ENCODE measurements at places on chromosomes 4 and X.

DNA sequence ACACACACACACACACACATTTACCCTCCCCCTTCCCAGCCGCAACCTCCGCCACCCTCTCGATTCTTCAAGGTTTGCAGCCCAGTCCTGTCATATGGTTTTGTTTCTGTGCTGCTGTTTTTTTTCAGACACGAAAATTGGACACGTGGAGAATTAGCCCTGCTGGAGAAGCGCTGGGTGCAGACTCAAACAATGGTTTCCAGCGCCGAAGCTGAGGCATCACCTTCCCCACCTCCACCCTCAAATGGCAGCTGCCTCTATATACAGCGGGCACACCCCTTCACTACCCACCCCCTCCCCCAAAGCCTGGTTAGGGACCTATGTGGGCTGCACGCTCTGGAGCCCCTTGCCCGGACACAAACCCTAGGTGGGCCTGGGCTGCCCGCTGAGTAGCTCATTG, 87.9 kb downstream of the BCOR start:
- DNase-seq = no peak

DNA sequence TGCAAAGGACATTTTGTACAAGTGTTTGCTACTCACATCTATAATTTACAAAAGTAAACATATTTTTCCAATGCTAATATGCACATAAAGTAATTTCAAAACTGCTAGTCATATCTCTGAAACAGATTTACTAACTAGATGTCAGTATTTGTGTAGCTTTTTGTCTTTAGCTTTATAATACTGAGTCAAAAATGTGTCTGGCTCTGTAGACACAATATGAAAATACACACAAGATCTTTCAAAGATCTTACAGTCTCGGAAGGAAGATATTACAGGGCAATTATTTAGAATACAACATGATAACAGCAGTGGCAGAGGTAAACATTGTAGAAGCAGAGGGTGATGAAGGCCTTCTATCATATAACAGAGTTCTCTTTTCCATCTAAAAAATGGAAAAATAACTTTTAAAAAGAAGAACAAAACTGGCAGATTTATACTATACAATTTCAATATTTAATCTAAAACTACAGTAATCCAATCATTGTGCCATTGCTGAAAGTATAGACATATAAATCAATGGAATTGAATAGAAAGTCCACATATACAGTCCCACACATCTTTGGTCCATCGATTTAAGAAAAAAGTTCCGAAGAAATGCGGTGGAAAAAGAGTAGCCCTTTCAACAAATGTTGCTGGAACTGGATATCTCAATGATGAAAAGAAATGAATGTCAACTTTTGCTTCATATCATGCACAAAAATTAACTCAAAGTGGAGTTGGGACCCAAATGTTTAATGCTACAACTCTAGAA, 29.4 kb downstream of the ARAP2 start:
- no peak for DNase-seq

DNA sequence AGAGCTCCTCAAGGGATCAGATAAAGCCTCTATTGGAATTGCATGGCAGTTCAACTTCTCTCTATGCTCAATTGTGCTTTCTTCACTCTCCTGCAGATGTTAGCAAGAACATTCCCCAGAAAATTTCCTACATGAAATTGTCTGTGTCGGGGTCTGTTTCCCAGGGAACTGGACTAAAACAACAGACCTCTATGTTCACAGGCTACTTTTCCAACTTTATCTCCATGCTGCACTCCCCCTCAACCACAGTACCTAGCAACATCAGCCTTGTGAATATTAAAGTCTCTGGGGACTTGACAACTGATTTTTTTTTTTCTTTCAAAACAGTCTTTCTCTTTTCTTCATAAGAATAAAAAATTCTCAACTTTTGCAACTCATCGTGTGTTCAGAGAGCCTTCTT, 1470.8 kb upstream of the ADGRL3 start:
- DNase-seq = no peak

DNA sequence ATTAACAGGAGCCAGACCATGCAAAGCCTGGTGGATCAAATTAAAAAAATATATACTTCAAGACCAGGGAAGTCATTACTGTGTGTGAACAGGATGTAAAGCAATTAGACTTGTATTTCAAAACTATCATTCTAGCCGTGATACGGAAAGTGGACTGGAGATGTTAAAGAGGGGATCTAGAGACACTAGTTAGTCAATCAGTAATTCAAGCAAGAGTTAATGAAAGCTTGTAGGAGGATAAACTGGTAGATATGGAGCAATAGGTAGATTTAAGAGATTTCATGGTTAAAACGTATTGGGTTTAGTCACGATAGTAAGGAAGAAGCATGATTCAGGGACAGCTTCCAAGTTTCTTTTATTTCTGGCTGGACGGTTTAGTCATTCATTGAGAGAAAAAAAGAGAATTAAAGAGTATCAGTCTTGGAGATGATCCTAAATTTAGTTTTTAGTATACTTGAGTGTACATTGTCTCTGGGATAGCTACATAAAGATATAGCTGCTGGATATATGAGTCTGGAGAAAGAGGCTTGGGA, 3.9 kb downstream of the MAD2L1 start:
- DNase-seq = no peak

DNA sequence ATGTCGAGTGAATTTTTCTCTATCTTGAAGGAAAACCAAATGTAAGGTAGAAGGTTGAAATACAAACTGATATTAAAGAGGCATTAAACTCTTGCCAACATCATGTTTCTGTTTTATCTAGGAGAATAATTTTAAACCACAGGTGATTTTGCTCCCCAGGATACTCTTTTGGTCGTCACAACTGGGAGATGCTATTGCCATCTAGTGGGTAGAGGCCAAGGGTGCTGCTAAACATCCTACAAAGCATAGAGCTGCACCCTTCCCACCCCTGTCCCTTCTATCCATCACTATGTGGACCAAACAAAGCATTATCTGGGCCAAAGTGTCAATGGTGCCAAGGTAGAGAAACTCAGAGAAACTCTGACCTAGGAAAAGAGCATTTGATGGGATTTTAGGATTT, 154.6 kb upstream of the MAGEB2 start:
- no peak for DNase-seq

- no peak for DNase-seq
These were observed 1.0 kb downstream of the GPR50 start for GRCh38 chrX:151177141-151178027.

DNA sequence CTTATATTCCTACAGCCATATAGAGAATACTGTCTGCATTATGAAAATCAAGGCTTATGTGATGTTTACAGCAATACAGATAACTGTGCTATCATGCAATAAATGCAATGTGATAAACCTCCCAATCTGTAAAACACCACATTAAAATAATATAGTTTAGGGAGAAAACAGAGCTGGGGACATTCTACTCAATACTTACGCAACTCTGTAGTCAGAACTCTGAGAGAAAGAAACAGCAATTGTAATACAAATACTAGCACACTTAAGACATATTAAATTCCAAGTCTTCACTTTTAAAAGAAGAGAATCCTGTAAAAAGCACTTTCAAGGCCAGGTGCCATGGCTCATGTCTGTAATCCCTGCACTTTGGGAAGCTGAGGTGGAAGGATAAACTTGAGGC, 61.4 kb downstream of the ANKRD17 start:
- DNase-seq = no peak

DNA sequence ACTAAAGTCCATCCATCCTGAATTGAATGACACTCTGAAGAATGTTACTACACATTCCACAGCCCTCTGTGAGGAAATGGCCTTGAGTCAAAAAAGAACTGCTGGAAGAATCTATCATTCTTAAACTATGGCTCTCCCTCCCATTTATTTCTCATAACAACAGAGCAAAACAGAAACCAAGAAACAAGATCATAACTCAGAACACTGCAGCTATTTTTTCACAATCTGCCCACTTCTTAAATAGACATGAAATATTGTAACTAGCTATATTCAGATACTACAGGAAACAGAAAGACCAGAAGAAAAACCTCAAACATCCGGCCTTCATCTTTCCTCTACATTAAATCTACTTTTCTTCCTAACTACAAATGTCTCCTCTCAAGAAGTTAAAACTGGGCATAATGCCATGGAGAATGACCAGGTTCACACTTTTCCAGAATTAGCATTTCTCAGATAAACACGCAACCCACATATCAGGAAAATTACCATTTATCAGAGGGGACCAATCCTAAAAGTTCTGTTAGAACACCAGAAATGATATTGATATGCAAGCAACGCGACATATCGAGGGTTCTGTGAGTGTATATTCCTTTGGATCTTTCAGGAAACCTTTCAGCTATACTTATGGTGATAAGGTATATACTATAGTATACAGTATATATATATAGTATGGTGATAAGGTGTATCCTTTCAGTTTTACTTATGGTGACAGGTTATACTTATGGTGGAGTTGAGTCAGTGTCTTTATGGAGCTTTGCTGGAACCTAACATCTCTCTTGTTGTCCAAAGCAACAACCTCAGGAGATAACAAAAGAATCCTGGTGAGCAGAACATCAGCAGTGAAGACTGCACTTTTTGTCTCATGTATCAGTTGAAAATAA, 60.4 kb upstream of the IRF2 start:
- DNase-seq = no peak
